ENCODE measurements at places on chromosomes 11 and 22.

- DNase-seq, result no peak
Observed at GRCh38 chr11:64516226-64516625, 74.8 kb upstream of the SLC22A12 start.

- DNase-seq, result no peak
Observed at GRCh38 chr11:113496026-113496651, 20.9 kb upstream of the DRD2 start.

DNA sequence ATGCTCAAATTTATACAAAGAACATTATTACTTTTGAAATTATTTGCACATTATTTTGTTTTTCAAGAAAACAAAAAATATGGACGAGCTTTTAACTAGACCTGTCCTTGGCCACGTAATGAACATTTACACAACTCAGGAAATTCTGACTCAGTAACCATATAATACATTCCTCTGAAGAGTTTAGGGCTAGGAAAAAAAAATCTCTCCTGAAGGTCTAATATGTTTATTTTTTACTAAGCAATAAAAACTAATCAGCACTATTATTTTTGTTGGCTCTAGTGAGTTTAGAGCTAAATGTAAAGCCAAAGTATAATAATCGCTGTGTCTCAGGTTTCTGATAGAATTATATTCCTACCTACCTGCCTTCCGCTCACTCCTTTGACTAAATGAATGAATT, 187.5 kb downstream of the SWAP70 start:
- DNase-seq, result no peak

- DNase-seq, result peak; percentile 29
Observed at GRCh38 chr22:22720201-22720723, 75.8 kb downstream of the GGTLC2 start.

DNA sequence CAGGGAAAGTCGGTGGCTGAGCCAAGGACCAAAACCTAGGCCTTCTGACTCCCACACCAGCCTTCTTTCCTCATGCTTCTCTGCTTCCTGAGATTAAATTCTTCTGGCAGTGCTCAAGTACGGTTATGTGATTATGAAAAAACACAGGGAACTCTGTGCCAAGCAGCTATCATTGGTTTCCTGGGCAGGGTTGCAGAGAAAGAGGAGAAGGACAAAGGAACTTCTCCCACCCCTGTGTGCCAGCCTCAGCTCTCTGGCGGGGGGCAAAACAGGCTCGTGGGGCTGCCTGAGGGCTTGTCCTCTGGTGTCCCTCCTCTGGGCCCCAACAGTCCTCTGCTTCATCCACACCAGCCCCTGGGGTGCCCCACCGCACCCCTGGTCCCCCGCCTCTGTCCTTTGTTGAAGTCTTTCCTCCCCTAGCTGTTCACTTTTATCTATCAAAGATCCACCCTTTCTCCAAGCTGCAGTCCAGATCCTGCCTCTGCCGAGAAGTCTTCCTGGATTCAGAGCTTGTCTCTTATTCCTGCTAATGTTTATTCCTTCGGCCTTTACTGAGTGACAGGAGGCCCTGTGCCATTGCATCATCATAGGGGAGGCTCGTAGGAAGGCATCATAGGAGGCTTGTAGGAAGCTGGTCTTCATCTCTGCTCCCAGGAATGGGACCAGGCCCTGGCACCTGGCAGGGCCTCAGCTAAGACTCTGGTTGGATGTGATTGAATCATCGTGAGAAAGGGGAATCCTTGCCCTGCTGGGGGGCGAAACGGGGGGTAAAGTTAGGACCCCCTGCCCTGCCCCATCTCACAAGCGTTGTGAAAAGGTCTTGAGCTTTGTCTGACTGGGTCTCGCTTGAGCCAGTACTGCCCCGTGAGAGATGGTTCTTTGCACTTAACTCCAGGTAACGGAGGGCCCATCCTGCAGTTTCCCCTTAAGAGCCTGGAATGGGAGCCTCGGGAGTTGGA, 11.5 kb upstream of the FTH1 start:
- no peak for DNase-seq

DNA sequence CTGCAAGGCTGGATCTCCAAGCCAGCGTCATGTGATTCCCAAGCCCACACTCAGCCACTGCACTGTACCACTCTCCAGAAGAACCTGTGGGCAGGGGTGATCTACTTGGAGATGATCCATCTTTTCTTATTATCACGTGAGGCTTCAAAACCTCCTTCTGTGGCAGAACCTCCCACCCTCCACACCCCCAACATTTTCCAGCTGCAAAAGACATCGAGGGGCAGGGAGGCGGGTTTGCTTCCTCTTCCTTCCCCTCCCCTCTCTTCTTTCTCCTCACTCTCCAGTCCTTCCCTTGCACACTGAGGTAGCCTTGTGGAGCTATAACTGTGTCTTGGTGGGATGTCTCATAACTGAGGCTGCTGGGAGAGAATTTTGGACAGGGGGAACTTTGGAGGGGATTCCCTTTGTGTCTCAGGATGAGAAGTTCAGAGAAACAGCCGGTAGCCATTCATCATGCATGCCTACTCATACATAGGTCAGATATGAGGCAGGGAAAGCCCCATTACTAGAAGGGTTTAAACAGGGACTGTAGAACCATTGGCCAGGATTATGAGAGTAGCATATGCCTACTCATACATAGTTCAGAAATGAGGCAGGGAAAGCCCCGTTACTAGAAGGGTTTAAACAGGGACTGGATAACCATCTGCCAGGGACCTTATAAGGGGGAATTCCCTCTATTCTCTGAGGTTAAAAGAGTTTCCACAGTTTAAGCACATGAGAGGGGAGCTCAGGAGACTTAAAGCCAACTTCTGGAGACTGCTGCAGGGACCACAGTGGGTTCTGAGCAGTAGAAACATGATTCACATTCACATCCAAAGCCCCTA, 420.7 kb upstream of the CADM1 start:
- DNase-seq, result no peak

GRCh38 chr11:112150517-112150916, 13.4 kb downstream of the IL18 start:
- no peak for DNase-seq

DNA sequence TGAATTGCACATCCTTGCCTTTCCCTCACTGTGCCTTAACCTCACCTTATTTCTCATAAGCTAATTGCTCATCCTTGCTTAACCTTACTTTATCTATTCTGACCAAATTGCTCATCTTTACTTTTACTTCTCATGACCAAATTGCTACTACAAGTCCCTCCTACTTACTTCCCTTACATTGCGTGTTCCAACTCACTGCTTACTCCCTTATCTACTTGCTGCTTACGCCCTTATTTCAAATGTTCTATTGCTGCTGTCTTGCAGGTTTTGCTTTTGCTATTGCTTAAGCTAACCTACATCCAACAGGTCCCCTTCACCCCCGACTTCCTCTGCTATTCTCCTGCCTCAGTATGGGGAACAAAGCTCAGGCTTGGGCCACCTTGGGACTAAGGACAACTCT, 8.0 kb downstream of the OR8B2 start:
- DNase-seq, result no peak

DNA sequence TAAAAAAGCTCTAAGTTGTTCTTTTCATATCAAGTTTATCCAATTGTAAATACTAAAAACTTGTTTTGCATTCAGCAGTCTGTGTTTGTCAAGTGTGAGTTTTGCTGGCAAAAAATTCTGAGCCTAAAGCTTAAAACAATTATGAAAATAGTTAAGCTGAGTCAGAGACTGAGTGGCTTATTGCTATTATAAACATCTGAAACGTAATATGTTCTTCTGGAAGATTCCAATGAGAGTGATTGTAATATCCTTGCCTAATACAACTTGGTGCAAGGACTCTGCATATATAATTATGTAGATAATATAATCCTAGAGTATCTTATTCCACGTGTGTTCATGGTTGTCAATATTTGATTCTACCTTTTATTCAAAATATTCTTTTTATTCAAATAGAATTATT, 14.1 kb upstream of the NUP50 start:
- no peak for DNase-seq

GRCh38 chr22:44211946-44212930, 31.5 kb downstream of the PARVG start:
- no peak for DNase-seq

GRCh38 chr11:123083623-123084029, 21.7 kb upstream of the HSPA8 start:
- peak; percentile 33 for DNase-seq

DNA sequence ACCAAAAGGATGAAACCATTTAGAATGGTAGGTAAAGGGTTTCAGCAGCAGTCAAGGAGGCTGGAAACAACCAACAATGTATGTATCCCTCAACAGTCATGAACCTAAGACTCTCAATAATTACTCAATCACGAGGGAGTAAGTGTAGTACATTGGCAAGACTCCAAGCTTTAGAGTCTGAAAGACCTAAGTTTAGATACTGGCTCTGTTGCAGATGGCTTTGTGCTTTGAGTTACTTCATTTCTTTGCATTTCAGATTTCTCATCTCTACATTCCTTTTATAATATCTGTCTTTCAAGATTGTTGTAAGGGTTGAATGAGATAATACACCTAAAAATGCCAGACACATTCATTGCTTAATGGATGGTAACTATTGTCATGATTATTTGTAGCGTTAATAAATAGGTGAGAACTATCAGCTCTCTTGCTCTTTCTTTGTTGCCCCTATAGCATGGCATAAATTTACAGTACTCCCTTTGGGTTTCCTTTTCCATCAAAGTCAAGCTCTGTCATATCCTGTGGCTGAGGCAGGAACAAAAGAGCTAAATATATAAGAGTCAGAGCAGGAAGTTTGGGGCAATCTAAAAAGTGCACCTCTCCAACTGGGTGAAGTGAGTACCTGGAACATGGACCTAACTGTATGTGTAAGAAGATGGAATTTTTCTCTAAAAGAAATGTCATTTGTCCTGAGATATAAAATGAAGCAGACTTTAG, 228.2 kb upstream of the ZC3H12C start:
- no peak for DNase-seq

- DNase-seq, result no peak
Observed at GRCh38 chr11:34840736-34841386, 75.3 kb downstream of the APIP start.

DNA sequence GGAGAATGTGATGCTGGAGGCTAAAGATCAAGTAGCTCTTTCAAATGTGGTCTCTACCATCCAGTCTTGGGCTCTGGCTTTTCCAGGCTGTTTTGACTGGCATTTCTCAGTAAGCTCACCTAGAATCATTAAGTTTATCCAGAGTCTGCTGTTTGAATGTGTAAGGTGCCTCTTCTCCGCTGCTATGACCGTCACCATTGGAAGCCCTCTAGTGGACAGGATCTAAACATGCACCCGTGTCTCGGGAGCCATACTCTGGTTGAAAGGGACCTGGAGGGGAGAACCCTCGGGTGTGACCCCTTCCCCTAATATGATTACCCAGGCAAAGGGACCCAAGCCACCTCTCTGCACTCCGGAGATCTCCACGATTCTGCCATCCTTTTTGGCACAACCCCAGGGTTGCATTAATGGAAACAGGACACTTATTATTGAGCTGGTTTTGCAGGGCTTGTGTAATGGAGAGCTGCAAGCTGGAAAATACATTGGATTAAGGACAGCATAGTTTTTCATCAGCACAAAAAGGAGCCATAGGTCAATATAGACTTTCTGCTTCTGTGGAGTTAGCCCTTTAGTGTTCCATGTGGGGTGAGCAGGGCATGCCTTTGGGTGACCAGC, 191.0 kb upstream of the LARGE1 start:
- peak; percentile 1 for DNase-seq

GRCh38 chr11:80849253-80849652, 1408.4 kb upstream of the TENM4 start:
- no peak for DNase-seq

DNA sequence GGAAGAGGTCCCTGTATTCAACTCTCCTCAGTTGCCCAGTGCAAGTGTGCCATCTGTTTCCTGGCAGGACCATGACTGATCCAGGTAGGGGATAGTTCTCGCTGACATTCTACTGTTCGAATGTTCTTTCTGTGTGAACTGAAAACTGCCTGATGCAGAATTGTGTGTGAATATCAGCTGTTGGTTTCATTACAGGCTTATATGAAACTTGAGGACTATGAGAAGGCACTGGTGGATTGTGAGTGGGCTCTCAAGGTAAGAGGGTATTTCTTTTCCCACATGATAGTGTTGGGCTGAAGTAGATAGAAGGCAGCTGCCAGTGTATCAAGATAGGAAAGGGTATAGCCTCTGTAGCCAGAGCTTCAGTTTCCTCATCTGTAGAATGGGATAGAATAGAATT, 15.3 kb downstream of the TTC12 start:
- no peak for DNase-seq

DNA sequence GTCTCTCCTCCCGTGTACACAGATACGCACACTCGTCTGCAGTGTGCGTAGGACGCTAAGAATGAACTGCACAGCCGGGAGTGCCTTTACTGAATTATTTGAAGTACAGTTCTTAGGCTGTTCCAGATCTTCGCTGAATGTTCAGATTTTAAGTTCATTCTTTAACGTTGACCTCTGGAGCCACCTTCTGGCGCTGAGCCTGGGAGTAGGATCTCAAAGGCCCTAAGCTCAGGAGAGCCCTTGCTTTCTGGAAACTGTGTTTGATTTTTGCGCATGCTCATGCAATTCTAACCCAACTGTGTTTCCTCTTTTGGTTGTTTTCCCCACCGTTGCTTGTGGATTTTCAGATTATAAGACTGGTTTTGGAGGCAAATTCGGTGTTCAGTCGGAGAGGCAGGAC, 22.8 kb downstream of the CTTN start:
- no peak for DNase-seq

GRCh38 chr11:130049328-130049771, 20.3 kb upstream of the APLP2 start:
- no peak for DNase-seq

DNA sequence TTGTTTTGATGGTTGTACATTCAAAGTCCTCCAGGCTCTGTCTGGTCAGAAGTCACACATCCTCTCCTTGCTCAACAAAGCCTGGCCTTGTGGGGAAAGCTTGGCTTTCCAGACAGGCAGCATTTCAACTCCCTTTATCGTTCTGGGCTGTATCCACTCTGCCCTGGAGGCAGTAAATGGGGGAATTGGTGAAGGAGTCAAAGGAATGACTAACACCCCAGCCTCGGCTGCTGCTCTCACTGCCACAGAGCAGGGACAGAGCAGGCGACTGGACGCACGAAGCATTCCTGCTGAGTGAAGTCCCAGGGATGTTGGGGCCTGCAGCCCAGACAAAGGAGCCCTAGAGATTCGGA, 52.8 kb downstream of the WNT11 start:
- no peak for DNase-seq

GRCh38 chr11:76007166-76007565, 192.2 kb downstream of the UVRAG start:
- no peak for DNase-seq

GRCh38 chr11:124732230-124732629, 7.5 kb upstream of the NRGN start:
- no peak for DNase-seq

- no peak for DNase-seq
Observed at GRCh38 chr11:78145511-78146025, 6.1 kb upstream of the ALG8 start.

DNA sequence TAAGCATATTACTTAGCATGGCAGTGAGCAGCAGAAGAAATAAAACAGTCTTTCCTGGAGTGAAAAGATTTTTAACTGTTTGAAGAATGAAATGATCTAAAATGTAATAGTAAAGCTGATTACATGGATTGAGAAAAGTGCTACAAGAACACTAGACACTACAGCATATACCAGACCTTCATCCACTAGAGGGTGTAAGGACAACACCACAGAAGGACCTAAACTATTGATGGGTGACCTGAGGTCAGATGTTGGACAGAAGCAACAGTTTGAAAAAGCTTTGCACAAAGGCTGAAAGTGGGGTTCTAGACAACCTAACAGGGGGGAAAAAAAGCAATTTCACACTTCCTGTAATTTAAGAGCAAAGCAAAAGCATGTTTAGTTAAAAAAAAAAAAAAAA, 97.7 kb downstream of the RBFOX2 start:
- no peak for DNase-seq
